ENCODE measurements at places on chromosomes 2 and 18.

- no peak for DNase-seq
Measured at GRCh38 chr2:12488352-12489318, 228.1 kb upstream of the TRIB2 start.

GRCh38 chr2:58720033-58720769, 479.1 kb upstream of the FANCL start:
- DNase-seq = no peak

GRCh38 chr2:62972601-62973000, 78.0 kb upstream of the OTX1 start:
- no peak for DNase-seq

DNA sequence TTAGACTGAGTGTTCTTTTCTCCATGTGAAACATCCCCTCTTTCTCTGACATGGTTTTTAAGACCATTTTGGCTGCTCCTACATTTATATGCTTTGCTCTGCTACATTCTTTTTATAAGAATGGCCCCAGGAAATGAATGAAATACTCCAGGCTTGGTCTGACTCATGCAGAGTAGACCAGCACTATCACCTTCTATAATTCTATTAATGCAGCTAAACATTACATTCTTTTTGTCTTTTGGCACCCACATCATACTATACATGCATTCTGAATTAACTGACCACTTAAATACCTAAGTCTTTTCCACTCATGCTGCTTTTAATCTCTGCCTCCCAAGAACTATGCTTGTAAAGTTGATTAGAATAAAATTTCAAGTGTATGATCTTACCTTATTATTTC, 94.1 kb downstream of the AAK1 start:
- no peak for DNase-seq

- no peak for DNase-seq
Measured at GRCh38 chr18:39571511-39571910, 2005.9 kb upstream of the CELF4 start.

- no peak for DNase-seq
Measured at GRCh38 chr2:85173909-85174308, 40.7 kb downstream of the TCF7L1 start.

All from esophagus squamous epithelium (tissue), 5 donors.